T-helper 1 cell (primary cell): ENCODE measurements at places on chromosomes 7 and 10.

- DNase-seq = no peak
Measured at GRCh38 chr10:35909121-35909720, 267.1 kb upstream of the FZD8 start.

DNA sequence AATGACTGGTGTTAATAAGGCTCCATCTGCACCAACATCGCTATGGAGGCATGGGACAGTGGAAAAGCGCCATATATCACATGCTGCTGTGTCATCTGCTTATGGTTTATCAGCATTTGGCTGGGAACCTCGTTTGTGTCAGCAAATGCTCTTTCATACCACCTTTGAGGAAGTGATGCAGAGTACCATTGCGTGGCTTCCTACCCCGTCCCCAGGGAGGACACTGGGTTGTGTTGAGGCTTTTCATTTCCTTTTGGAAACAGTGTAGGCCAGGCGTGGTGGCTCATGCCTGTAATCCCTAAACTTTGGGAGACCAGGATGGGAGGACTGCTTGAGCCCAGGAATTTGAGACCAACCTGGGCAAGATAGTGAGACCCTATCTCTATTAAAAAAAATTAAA, 6.8 kb downstream of the TACR2 start:
- DNase-seq = no peak

DNA sequence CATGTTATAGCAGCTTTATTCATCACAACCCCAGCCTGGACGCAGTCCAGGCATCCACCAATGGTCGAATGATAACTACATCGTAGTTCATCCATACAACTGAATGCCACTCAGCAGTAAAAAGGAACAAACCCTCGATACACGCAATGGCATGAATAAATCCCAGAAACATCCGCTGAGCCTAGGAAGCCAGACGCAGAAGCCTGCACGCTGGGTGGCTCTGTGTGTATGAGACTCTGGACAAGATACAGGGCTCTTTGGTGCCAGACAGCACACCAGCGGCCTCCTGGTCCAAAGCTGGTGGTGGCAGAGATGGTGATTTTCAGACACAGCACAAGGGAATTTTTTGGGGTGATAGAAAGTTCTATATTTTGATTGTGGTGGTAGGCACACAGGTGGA, 10.0 kb upstream of the CRYGN start:
- no peak for DNase-seq

DNA sequence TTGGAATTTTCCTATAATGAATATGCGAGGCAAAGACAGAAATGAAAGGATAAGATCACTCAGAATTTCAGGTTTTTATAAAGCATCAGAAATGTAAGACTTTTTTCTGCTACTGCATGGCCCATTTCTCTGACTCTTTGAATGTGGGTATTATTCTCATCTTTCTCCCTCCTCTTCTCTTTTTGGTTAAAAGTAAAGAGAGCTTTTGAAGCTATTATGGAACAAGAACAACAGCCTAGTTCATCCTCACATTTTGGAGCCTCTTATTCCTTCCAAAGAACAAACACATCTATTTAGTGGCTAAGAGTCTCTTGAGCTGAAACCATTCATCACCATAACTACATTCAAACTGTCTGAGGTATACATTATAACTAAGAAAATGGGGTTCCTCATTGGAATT, 19.4 kb upstream of the ATRNL1 start:
- DNase-seq = no peak

DNA sequence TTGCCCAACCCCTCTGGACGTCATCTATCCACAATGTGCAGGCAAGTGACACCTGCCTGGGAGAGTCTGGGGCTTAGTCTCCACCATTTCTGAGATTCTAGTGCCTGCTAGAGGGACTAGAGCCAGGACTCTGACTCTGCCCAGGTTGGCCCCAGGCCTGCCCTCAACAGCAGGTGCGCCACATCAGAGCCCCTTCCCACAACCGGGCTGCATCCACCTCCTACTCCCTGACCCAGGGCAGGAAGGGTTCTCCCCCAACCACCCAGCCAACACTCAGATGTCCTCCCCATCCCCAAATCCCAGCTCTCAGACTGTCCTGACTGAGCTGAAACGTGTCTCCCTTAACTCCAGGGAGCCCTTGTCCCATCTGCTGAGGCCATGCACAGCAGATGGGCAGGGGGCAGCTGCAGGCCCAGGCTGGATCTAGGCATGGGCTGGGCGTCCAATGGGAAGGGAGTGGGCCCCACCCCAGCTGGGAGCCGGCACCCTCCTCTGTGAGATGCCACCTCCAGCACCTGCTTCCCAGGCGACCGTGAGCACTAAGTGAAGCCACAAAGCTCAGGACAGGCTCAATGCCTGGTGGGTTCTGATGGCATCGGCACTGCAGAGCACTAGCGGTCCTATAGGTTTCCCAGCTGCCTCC, 49.2 kb downstream of the RASGEF1A start:
- DNase-seq = no peak

DNA sequence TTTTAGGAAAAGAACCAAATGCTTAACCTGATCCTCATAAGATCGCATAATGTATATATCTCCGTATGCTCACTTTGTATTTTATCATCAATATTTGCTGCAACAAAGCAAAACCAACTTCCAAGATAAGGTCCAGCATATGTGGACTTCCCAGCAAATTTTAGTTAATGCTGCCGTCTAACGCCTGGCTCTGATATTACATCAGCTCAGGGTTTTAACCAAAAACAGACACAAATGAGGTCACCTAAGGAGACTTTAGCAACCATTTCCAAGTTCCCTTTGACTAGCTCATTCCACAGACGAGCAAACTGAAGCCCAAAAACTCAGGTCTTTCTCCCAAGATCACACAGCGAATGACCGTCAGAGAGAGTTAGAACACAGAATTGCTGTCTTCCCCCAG, 59.4 kb upstream of the UCN3 start:
- no peak for DNase-seq

GRCh38 chr10:76415554-76415953, 984.1 kb downstream of the LRMDA start:
- no peak for DNase-seq

GRCh38 chr7:139702811-139703486, 74.8 kb downstream of the HIPK2 start:
- no peak for DNase-seq

DNA sequence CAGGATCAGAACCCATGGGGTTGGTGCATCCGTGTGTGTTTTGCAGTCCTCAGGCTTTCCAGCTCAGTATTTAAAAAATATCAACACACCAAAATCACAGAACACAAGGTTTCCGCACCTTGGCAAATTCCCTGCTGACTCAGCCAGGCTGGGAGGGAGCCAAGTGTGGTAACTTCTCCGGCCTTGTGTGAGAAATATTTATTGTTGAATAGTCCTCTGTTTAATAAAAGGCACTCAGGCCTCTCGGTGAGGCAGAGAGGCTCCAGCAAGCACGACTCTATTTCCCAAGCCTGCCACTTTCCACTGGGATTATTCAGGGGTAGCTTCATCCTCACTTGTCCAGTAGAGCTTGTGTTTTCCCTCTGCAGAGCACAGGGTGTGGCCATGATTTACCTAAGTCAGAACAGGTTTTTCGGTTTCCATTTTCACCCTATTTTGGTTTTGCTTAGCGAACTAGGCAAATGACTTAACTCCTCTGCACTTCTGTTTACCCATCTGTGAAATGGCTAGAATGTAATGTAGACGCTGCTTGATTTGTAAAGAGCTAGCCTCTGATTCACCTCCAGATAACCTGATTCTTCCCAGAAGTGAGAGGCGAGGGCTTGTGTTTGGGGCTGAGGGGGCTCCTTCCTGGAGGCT, 13.0 kb upstream of the CHST15 start:
- no peak for DNase-seq

DNA sequence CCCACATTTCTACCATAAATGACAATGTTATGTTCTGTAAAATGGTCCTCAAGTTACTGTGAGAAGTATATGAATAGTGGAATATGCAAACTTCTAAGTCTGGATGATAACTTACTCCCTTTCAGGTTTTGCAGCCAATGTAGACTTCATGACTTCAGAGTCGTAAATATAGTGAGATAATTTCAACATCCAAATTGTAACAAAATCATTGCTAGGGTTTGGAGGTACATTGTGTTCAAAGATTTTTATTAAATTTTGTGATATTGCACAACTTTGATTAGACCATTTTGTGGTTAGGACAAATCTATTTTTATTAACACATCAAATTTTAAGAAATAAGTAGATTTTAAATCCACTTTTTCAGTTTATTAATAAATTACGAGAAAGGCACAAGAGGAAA, 270.3 kb downstream of the RNLS start:
- DNase-seq = no peak

DNA sequence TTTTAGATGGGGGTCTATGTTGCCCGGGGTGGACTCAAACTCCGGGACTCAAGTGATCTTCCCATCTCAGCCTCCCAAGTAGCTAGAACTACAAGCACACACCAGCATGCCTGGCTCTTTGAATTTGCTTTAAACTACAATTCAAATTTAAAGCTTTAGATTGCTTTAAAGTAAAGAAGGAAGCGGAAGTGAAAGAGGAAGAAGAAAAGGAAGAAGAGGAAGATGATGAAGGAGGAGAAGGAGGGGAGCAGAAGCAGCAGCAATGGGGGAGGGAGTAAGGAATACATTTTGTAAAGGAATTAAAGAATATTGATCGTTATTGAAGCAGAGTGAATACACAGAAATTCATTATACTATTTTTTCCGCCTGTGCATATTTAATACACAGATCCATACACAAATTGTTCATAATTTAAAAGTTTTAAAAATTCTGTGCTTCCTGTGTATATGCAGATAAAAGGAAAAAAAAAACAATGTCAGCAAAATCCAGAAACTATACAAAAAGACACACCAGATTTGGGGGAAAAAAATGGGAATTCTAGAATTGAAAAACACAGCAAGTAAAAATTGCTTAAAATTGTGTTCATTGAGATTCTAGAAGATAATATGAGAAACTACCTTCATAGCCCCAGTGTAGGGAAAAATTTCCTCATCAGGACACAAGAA, 60.8 kb upstream of the KCNMA1 start:
- no peak for DNase-seq

DNA sequence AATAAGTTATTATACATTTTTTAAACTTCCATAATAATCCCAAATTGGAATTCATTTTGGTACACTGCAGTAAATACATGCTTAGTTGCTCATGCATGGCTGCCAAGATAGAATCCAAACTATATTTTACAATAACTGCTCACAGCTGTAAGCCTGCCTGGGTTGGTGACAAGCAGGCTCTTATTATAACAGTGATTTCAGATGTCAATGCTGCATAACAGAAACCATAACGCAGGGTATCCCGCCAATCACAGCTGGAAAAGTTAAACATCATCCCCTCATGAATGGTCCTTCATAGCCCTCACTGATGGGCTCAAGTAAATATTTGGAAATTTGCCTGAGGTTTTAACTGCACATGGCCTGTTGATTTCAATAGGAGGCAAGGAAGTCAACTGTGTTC, 149.8 kb downstream of the AMPH start:
- DNase-seq = no peak

- no peak for DNase-seq
Measured at GRCh38 chr10:78218798-78219490, 185.3 kb downstream of the RPS24 start.

GRCh38 chr7:151080067-151080521, 515 bp downstream of the FASTK start:
- no peak for DNase-seq

GRCh38 chr10:73522263-73522662, 26.4 kb upstream of the PPP3CB start:
- no peak for DNase-seq

DNA sequence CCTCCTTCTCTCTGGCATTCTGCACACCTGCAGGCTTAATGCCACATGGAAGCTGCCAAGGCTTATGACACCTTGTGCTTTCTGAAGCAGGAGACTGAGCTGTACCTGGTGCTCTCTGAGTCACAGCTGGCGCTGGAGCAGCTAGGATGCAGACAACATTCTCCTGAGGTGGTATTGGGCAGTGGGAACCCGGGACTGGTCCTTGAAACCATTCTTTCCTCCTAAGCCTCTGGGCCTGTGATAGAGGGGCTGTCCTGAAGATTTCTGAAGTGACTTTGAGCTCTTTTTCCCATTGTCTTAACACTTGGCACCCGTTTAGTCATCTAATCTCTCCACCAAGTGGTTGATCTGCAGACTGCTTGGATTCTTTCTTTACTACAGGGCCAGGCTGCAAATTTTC, 508.4 kb downstream of the TFEC start:
- DNase-seq = no peak

GRCh38 chr7:148332191-148333186, 258.1 kb upstream of the C7orf33 start:
- no peak for DNase-seq

DNA sequence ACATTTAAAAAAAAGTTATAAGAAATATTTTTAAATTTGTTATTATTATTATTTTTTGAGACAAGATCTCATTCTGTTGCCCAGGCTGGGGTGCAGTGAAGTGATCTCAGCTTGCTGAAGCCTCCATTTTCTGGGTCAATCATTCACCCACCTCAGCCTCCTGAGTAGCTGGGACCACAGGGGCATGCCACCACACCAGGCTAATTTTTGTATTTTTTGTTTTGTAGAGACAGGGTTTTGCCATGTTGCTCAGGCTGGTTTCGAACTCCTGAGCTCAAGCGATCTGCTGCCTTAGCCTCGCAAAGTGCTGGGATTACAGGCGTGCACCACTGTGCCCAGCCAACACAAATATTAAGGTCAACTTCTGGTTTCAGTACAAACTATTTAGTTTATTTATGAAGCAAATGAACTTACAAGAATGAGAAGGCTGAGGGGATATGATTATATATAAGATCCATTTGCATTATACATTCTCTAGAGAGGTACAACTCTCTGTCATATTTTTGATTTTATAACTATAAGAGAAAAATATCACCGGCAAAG, 45.9 kb upstream of the FAM133B start:
- DNase-seq = no peak

GRCh38 chr7:82745820-82746219, 302.2 kb upstream of the CACNA2D1 start:
- no peak for DNase-seq

DNA sequence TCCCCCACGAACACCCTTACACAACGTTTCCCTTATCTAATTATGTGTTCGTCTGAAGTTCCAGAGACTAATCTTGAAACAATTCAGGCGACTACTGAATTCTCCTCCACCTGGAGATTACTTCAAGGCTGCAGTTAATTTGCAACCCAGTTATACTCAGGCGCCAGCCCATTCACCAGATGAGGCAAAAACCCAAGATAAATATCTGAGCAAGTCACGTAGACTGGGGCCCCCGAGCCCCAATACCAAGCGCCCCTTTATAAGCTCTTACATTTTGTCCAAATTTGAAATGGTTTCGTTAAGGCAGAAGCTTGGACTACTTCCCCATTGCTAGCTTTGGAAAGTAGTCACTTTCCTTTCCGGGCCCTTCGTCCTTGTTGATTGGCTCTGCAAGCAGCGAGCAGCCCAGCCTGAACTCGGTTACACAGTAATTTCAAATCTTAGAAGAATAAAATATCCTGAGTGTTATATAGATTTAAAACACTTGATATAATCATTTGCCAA, 1.2 kb downstream of the TPK1 start:
- DNase-seq = no peak

DNA sequence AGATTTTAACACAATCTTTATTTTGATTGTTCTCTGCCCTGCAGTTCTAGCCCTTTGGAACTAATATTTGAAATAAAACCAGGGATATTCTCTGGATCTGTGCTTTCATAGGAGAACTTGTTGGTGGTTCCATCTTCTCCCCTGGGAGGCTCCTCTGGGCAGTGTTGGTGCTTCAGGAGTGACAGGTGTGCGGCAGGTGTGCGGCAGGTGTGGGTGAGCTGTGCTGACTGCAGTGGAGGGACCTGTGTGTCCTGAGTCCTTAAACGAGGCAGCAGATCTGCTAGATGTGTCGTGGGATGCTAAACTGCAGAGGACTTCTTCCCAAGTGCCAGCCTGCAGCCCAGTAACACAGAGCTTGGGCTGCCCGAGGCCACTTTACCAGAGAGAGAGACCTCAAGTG, 98.4 kb downstream of the LYZL1 start:
- no peak for DNase-seq
